ENCODE measurements at places on chromosomes 7 and 10.
A peak's percentile ranks its signal among the peaks of the same experiment; 100 is the strongest.

- DNase-seq: no peak
Measured at GRCh38 chr10:73973427-73973826, 24.5 kb upstream of the VCL start.

GRCh38 chr7:66308411-66308810 lies 103.3 kb downstream of the TPST1 start:
- no peak for DNase-seq

GRCh38 chr10:100636848-100637553 lies 101.3 kb downstream of the HIF1AN start:
- no peak for DNase-seq

DNA sequence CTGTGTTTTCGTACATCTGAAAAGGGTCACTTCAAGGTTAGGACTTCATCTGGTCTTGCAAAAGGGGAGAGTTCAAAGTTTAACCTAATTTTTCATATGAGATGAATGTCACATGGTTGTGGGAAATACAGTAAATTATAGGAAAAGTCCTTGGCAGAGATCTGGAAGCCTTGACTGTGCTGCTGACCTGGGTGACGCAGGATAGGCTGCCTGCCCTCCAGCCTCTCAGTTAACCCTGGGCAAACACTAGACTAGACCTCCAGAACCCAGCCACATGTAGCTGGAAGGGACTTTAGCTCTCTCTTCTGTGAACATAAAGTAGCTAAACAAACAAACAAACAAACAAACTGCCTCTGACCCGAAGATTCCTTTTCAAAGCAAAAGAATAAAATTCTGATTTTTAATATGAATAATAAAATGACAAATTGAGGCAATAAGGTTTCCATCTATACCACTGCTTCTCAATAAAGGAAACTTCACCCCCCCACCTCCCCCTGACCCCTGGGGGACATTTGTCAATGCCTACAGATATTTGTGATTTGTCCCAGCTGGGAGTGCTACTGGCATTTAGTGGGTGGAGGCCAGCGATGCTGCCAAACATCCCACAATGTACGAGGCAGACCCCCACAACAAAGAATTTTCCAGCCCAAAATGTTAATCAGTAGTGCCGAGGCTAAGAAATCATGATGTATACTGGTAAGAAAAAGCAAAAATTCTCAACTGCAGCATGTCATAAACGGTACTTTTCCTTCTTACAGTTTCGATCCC lies 75.2 kb upstream of the PRR15 start:
- DNase-seq: no peak

DNA sequence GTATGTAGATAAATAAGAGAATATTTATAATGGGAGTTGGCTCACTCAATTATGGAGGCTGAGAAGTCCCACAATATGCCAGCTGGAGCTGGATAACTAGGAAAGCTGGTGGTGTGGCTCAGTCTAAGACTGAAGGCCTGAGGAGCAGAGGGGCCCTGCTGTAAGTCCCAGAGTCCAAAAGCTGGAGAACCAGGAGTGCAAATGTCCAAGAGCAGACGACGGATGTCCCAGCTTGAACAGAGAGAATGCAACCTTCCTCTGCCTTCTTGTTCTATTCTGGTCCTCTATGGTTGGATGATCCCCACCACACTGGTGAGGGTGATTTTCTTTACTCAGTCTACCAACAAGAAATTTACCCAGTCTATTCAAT lies 13.2 kb downstream of the IL2RA start:
- no peak for DNase-seq

GRCh38 chr7:8536431-8536830 lies 103.0 kb downstream of the NXPH1 start:
- no peak for DNase-seq

DNA sequence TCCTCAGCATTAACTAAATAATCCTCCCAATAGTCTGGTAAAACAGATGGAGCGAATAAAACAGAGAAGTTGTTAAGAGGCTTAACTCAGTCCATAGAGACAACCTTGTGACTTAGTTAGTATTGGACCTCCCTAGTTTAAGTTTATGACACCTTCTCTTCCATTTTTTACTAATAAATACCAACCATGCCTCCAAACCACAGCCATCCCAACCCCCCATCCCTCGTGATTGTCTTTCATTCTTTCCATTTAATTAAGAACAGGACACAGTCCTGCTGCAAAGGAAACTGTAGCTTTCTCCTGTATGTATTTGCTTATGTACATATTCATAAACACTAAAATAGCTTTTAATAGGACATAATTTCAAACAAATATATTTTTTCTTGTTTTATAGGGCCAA lies 238.2 kb downstream of the SEMA3D start:
- DNase-seq: no peak

DNA sequence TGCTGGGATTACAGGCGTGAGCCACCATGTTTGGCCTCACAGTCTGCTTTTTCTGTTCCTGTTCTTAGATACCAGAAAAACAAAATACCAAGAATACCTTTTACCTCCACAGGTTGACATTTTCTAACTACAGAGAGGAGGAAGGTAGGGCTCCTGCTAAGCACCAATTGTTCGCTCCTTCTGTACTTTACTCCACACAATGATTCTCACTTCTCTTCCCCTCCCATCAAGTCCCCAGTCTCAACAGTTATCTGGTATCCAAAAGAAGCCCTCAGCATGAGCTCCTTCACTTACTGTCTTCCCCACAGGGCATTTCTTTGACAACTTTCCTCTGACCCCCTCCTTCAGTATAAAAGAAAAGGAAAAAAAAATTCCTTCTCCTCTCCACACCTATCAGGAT lies 47.7 kb upstream of the ZNF800 start:
- no peak for DNase-seq

DNA sequence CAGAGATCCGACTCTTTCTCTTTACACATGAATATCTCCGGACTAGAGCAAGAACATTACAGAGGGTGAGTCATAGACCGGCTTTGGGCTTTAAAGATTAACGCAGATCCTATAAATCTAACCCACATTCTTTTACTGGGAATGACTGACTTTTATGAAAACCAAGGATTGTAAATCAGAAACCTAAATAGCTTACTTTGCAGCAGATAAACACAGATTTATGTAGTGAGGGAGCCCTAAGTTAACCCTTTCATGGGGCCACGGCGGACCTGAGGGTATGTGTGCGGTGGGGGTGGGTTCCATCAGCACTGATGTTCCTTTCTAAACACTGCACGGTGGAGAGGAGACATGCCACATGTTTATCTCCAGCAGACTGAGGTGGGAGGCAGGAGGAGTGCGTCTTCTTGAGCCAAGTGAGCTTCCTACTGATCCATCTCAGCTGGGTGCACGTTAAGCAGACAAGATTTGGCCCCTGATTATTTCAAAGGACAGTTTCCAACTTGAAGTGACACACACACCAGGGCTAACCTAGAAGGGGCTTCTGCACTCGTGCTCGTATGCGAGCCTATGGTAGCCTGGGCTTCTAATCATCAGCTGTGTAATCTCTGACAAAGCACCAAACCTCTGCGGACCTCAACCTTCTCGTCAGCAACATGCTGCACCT lies 127.6 kb downstream of the WDR11 start:
- DNase-seq: no peak

DNA sequence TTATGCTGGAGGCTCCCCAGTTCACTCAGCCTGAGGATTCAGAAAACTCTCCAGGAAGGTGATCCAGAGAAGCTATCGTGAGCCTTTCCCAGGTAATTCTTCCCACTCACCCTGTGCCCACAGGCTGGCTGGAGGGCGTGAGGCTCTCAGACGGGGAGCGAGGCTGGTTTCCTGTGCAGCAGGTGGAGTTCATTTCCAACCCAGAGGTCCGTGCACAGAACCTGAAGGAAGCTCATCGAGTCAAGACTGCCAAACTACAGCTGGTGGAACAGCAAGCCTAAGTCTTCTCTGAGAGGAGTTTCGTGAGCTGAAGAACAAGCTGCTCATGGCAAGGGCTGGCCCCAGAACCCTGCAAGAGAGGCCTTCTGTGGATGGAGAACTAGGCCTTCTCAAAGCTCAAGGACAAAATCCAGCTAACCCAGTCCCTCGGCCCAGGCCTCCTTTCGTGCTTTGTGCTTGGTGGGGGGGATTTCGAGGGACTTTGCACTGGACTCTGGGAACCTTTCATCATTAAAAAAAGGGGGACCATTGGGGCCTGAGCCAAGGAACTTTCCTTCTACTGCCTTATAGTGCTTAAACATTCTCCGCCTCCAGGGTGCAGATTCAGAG lies 23.6 kb downstream of the NOBOX start:
- DNase-seq: no peak

GRCh38 chr7:135536150-135536549 lies 21.6 kb upstream of the NUP205 start:
- DNase-seq: no peak

DNA sequence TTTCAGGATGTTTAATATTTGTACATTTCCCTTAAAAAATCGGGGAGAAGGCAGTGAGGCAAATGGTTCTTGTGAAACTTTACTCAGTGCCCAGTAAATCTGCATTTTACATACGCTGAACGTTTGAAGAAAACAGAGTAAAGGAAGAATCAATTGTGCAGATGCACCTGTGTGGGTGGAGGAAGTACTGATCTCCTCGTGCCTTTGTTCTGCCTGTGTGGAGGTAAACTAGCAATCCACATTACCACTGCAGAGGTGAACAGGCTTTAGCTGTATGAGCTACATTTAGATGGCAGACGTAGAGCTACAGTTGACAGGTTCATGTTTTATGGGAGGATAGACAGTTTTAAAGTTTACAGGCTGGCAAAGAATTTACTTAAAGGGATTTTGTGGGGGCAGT lies 62.7 kb upstream of the VIPR2 start:
- no peak for DNase-seq

GRCh38 chr10:67302701-67303100 lies 376.9 kb downstream of the LRRTM3 start:
- DNase-seq: no peak

- no peak for DNase-seq
Measured at GRCh38 chr10:23517155-23517554, 78.3 kb downstream of the OTUD1 start.

GRCh38 chr7:46848944-46849343 lies 733.0 kb downstream of the TNS3 start:
- no peak for DNase-seq

DNA sequence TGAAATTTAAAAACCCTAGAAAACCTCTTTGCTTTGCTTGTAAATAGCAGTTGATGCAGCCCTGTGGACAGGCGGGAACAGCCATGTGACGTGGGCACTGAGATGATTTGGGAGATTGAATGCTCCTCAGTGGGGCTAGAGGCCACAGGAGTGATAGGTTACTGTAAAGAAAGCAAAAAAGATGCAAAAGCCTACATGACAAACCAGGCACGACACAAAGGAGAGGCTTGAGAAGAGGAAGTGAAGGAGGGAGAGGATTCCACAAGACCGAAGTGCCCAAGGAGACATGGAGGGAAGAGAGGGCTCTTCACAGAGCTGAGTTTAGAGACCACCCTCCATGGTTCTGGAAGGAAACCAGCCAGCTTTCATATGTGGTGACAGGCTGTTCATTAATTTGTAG lies 25.7 kb downstream of the IKZF1 start:
- no peak for DNase-seq

DNA sequence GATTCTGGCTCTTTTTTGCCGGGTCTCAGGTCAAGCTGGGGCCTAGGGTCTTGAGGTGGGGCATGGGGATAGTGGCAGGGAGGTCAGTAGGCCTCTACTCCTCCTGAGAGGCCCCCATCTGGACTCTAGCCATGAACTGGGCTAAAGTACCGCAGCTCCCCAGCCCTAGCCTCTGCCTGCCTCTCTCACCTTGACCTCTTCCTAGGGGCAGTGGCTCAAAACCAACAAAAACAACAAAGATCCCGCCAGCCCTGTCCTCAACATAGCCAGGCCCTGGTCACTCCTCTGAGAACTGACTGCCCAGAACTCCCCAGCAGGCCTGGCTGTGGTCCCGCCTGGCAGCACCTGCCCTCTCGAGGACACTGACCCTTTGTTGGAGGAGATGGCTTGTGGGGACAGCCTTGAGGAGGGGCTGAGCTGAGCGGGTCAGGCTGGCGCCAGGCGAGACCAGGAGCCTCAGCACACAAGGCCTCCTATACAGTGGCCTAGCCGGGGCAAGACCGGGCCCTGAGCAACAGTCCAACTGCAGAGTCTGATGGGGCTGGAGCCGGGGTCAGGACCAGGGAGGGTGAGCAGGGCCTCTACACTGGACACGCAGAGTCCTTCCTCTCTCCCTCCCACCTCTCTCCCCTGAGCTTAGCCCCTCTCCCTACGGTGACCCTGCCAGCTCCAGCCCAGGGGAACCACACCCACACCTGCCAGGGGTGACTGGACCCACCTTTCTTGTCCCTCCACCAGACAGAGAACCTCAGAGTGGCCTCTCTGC lies 11.6 kb upstream of the PPIF start:
- peak; percentile 61 for DNase-seq

DNA sequence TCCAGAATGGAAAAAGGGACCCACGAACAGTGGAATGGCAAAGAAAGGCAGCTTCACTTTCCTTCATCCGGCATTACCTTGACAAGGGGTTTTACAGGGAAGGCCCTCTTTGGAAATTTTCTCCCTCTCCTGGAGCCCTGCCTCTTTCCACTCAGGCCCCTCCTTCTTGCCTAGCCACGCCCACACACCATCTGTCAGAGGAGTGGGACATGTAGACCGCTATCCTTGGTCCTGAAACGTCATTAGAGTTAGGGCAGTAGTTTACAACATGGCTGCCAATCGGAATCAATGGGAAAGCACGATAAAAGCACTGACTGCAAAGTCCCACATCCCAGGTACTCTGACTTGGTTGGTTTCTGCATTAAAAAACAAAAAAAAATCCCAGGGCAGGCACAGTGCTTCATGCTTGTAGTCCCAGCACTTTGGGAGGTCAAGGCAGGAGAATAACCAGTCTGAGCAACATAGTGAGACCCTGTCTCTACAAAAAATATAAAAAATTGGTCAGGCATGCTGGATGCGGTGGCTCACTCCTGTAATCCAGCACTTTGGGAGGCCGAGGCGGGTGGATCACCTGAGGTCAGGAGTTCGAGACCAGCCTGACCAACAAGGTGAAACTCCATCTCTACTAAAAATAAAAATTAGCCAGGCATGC lies 96.4 kb downstream of the MARCHF5 start:
- DNase-seq: no peak

DNA sequence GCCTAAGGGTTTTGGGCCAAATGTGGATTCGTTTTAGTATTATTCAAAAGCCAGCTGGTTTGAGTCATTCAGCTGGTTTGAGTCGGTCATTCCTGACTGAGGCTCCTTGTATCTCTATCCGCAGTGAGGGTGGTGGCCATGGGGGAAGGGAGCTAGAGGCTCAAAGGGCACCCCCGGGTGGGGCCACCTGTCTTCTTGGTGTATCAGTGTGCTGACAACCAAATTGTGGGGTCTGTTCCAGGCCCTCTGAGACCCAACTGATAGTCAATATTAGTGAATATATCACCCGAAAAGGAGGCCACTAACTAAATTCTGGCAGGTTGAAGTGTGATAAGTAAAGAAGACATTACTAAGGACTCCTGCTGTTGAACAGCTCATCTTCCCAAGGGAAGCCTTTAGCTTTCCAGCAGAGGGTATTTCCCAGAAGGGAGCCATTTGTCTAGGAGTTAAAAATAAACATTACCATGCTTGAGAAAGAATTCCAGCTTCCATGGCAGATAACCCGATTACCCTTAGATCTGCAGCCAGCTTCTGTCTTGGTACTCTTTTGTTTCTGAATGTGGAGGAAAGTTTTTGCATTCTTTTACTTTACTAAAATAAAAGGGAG lies 29.9 kb upstream of the DDX50 start:
- DNase-seq: no peak
